Endodermal cell (in vitro differentiated cells): ENCODE measurements at places on chromosomes 5 and 9. TPM values are rescaled to one million over a fixed set of nuclear protein-coding genes. Genes with fewer than 3 reads are reported as not detected.

GRCh38 chr5:145723516-145723915 lies 111.6 kb downstream of the PRELID2 start:
- H3K4me1 ChIP-seq: no peaks in the 10 kb centered on the region
- no peak overlapping the region for H3K27ac ChIP-seq
- DNase-seq: no peak
- no peaks in the 10 kb centered on the region for H3K36me3 ChIP-seq
- no peaks in the 10 kb centered on the region for H3K27me3 ChIP-seq

DNA sequence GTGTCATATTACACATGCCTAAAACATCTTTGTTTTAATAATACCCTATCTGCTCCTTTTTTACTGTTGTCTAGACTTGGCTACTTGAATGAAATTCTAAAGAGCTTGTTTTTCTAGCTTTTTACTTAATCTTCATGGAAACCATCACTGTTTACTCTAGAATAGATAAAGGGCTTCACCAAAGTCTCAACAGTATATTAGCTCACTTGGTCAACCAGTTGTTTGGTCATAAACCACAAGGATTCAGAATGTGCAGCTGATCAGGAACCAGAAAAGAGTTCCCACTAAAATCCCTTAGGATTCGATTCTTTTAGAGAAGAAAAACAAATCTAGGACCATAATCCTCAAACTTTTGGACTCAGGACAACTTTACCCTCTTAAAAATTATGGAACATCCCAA lies 38.0 kb downstream of the CDO1 start:
- no peaks in the 10 kb centered on the region for H3K4me1 ChIP-seq
- no peak overlapping the region for H3K4me3 ChIP-seq
- H3K36me3 ChIP-seq: no peaks in the 10 kb centered on the region
- H3K27ac ChIP-seq: no peak overlapping the region
- H3K27me3 ChIP-seq: no peaks in the 10 kb centered on the region

The GFPT2 gene
- 19.5 and 22.6 TPM in 2 replicates for total RNA-seq

The ARAP3 gene
- total RNA-seq: 32.5 and 32.8 TPM in 2 replicates

DNA sequence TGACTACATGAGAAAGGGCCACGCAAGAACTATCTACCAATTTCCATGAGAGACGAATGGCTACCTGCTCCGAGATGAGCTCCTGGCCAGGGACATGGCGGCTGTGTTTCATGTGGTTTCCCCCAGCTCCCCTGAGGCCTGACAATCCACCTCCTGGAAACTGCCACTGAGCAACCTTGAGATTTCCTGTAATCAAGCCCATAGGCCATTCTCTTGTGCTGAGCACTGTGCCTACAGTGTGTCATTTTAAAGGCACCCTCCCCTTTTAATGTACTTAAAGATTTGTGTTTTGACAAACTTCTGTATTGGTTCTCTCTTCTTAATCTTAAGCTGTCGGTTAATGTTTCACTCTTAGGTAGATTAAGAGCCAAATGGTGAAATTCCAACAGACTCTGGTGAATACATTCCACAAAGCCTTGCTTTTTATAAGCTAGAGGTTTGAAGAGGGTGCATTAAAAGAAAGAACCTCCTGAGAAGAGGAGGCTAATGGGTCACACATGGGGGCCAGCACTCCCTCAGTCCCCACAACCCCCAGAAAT lies 72.3 kb downstream of the SECISBP2 start:
- DNase-seq: no peak
- H3K4me1 ChIP-seq: peaks cover 11% of the 10 kb centered on the region
- no peak overlapping the region for H3K4me3 ChIP-seq

- H3K27ac ChIP-seq: no peak overlapping the region
- H3K4me1 ChIP-seq: peaks cover 7% of the 10 kb centered on the region
- peak; percentile 81 for DNase-seq
Measured at GRCh38 chr9:99828417-99829176, 6.9 kb downstream of the NR4A3 start.

The PCDHGC5 gene
- 0.70 to 0.74 TPM (median 0.71 TPM) in 3 replicates for total RNA-seq

DNA sequence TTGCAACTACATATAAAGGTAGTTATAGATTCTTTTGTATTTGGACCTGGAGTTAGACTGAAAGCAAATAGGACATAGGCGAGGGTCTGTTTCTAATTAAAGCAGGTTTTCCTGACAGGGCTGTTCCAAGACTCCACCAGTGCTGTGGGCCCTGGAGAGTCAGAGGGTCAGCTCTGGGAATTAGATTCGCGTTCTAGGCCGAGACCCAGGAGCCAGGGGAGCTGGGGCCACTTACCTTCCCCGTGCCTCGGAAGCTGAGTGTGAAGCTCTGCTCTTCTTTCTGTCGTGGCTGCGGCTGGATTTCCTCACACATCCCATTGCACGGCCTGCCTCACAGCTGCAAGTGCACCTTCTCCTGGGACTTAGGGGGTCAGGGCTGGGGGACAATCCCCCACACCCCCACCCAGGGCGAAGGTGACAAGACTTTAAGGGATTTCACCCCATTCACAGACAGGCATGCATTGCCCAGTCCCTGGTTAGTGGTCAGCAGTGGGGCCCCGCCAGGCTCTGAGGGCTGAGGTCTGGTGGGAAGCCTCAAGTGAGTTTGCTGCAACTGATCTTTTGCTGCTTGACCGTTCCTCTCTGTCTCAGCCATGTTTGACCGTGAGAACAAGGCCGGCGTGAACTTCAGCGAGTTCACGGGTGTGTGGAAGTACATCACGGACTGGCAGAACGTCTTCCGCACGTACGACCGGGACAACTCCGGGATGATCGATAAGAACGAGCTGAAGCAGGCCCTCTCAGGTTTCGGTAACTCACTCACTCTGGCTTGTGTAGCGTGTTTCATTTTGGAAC lies 15.3 kb upstream of the AHRR start:
- H3K27ac ChIP-seq: no peak overlapping the region
- H3K4me1 ChIP-seq: no peaks in the 10 kb centered on the region
- H3K36me3 ChIP-seq: peaks cover 16% of the 10 kb centered on the region
- no peaks in the 10 kb centered on the region for H3K27me3 ChIP-seq

The MAT2B gene
- total RNA-seq: 45.4 to 68.4 TPM (median 48.2 TPM) in 3 replicates

GRCh38 chr5:157177953-157178352 lies 2.7 kb upstream of the ITK start:
- H3K36me3 ChIP-seq: no peaks in the 10 kb centered on the region
- H3K27me3 ChIP-seq: peaks cover 7% of the 10 kb centered on the region
- no peaks in the 10 kb centered on the region for H3K4me1 ChIP-seq
- no peak for DNase-seq
- no peak overlapping the region for H3K4me3 ChIP-seq

DNA sequence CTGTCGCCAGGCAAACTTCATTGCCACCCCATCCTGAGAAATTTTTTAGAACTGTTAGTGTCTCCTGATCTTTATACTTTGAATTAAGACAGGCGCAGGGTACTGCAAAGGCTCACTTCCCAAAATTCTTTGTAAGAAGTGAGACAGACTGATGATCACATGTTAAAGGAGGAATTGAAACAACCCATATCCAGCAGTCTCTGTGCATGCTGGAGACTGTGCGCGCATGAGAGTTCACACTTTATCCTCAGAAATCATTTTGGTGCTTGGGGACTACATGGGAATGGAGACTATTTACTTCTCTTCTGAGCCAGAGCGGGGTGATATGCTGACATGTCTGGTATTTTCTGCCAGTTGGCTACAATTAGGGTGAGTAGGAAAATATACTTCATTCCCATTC lies 91.2 kb downstream of the ZNF474 start:
- no peaks in the 10 kb centered on the region for H3K36me3 ChIP-seq
- H3K4me3 ChIP-seq: no peak overlapping the region
- no peaks in the 10 kb centered on the region for H3K27me3 ChIP-seq
- no peak for DNase-seq
- H3K27ac ChIP-seq: no peak overlapping the region
- H3K4me1 ChIP-seq: no peaks in the 10 kb centered on the region

The ZDHHC12 gene
- total RNA-seq: 58.3 and 59.6 TPM in 2 replicates

- H3K36me3 ChIP-seq: no peaks in the 10 kb centered on the region
- peaks cover 3% of the 10 kb centered on the region for H3K4me1 ChIP-seq
- DNase-seq: no peak
- H3K4me3 ChIP-seq: no peak overlapping the region
Measured at GRCh38 chr5:35884191-35884769, 27.6 kb downstream of the IL7R start.

- H3K36me3 ChIP-seq: no peaks in the 10 kb centered on the region
- peak; percentile 29 for DNase-seq
- no peaks in the 10 kb centered on the region for H3K4me1 ChIP-seq
Measured at GRCh38 chr5:132054031-132054696, 6.3 kb upstream of the IL3 start.

The HAND1 gene
- total RNA-seq: 0.14 TPM in 1 of 2 replicates, not detected in the other

- H3K27ac ChIP-seq: peak overlapping the region; percentile 88
- no peak overlapping the region for H3K4me3 ChIP-seq
- no peaks in the 10 kb centered on the region for H3K36me3 ChIP-seq
Measured at GRCh38 chr5:87900419-87900818, 368.2 kb downstream of the TMEM161B start.

DNA sequence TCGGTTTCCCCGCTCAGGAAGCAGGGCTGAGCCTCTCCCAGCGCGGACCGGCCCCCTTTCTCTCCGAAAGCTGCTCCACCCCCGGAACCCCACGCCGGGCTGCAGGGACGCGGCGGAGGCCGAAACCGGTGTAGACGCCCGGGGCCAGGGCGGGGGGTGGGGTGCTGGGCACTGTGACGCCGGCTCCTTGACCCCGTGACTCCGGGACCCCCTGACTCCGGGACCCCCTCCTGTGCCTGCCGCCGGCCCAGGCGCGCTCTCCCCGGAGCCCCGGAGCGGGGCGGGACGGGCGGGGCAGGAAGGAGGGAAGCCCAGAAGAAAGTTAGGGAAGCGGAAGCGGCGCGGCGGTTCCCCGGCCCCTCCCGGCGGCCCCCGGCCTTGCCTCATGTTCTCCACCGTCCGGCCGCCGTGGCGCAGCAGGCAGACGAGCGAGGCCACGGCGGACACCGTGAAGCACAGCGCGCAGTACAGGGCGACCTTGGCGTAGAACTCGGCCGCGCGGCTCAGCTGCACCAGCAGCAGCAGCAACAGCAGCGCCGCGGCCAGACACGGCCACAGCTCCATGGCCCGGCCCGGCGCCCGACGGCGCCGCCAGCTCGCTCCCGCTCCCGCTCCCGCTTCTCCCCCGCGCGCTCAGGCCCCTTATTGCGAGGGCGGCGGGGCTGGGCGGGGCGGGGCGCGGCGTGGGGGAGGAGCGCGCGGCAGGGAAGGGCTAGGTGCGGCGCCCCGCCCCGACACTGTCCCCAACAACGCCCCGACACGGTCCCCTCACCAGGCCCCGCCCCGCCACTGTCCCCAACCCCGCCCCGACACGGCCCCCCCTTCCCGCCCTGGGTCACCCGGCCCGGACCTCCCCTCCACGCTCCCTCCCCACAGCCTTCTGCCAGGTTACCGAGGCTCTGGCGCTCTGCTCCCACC lies at the start of gene AGPAT2:
TSS of gene AGPAT2 (minus strand) at position 664 of the 918 bp plus-strand sequence. CDS start at position 564, 100 bp downstream.
- DNase-seq: peak; percentile 85
- H3K36me3 ChIP-seq: no peaks in the 10 kb centered on the region
- H3K27me3 ChIP-seq: peaks cover 10% of the 10 kb centered on the region
- peaks cover 4% of the 10 kb centered on the region for H3K4me1 ChIP-seq
- H3K27ac ChIP-seq: no peak within 1 kb of the TSS
- H3K4me3 ChIP-seq: peak within 1 kb of the TSS; percentile 76

GRCh38 chr9:72471096-72471495 lies 50.3 kb upstream of the TMC1 start:
- H3K27me3 ChIP-seq: no peaks in the 10 kb centered on the region
- no peak for DNase-seq
- no peak overlapping the region for H3K27ac ChIP-seq
- H3K4me1 ChIP-seq: peaks cover 3% of the 10 kb centered on the region
- no peak overlapping the region for H3K4me3 ChIP-seq

DNA sequence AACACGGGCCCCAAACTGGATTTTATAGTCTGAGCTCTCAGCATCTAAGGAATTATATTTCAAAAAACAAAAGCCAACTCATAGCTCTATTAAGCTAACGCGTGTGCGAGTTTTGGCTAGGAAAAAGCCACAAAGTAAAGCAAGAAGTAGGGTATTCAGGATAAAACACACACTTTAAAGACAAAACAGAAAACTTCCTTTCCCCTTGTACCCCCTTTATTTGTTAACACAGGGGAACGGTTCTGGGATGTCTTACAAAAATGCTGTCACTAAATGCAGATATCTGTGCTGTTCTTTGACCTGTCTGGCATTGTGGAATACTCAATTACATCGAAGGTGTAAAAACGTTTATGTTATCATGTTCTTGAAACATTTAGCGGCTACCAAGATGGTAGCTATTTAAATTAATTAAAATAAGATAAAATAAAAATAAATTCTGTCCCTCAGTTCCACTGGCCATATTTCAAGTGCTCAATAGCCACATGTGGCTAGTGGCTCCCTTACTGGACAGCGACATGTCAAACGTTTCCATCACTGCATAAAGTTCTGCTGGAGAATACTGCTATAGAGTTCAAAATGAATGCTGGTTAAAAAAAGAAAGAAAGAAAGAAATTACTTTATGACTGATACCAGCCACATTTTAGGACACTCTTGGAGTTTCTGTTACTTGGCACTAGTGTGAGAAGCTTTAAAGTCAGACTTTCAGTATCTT lies 7.2 kb upstream of the MEF2C start:
- peaks cover 58% of the 10 kb centered on the region for H3K27me3 ChIP-seq
- peak overlapping the region; percentile 77 for H3K4me3 ChIP-seq
- H3K4me1 ChIP-seq: no peaks in the 10 kb centered on the region
- no peaks in the 10 kb centered on the region for H3K36me3 ChIP-seq
- no peak overlapping the region for H3K27ac ChIP-seq

The WDR38 gene
- not detected in 3 replicates for total RNA-seq

DNA sequence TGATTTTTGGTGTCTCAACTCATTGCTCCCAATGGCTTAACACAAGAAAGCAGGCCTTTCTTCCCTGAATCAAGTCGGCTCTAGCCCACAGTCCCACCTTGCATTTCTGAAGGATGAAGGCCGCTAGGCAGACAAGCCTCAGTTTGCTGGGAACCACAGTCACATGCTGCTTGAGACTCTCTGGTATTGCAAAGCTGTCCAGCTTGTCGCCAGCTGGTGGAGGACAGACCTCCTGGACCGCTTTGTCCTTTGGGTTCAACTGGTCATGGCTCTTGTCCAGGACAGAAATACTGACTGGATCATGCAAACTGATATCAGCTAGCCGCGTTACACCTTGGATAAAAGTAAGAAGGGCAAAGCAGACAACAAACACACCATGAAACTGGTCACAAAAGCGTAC lies 23.1 kb downstream of the DDX31 start:
- H3K36me3 ChIP-seq: peaks cover 99% of the 10 kb centered on the region
- H3K27ac ChIP-seq: no peak overlapping the region
- no peak overlapping the region for H3K4me3 ChIP-seq
- H3K4me1 ChIP-seq: peaks cover 13% of the 10 kb centered on the region
- no peaks in the 10 kb centered on the region for H3K27me3 ChIP-seq

GRCh38 chr9:71442937-71443336 lies 321.5 kb upstream of the TRPM3 start:
- peaks cover 13% of the 10 kb centered on the region for H3K27me3 ChIP-seq
- peaks cover 9% of the 10 kb centered on the region for H3K4me1 ChIP-seq
- no peak overlapping the region for H3K27ac ChIP-seq
- H3K36me3 ChIP-seq: no peaks in the 10 kb centered on the region
- no peak overlapping the region for H3K4me3 ChIP-seq
